ENCODE measurements at places on chromosomes 6 and 20. TPM values are rescaled to one million over a fixed set of nuclear protein-coding genes. Genes with fewer than 3 reads are reported as not detected.

DNA sequence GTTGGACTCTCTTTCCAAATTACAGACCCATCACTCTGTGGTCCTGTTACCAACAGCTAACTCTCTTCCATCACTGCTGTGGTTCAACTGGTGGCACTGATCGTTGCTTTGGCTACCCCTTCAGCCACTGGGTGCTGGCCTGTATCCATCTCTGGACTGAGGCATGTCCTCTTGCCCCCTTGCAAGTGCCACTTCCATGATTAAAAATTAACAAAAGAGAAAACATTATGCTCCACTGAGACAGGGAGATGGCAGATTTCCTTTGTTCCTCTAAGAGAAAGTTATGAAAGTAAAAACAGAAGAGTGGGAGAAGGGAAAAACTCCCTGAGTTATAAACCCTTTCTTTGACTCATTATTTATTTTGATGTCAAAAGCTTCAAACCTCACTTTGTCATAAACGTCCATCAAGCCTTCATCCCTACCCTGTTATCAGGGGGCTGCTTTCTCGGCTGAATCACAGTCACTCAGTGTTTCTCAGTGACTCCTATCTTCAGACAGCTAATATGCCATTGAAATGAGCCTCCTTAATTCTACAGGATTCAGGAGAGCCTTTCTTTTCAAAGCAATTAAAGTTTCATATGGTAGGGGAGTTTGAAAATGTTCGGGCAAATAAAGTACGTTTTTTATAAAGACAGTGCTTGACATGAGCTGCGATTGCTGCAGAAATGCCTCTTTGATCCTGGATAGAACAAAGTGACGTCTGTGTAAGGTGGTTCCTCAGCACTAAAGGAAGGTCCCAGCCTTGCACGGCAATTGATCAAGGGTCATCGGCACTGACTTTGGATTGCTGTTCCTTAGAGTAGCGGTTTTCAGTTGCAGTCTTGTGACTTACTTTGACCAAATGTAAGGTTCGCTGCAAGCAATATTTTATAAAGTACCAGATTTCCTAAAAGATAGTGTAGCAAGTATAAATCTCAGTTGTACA is 49.9 kb upstream of the PBOV1 start:
- no peaks in the 10 kb centered on the region for H3K36me3 ChIP-seq
- no peaks in the 10 kb centered on the region for H3K27me3 ChIP-seq
- no peak overlapping the region for H3K4me3 ChIP-seq
- H3K4me1 ChIP-seq = no peaks in the 10 kb centered on the region
- no peak overlapping the region for H3K27ac ChIP-seq
- no peak for DNase-seq

DNA sequence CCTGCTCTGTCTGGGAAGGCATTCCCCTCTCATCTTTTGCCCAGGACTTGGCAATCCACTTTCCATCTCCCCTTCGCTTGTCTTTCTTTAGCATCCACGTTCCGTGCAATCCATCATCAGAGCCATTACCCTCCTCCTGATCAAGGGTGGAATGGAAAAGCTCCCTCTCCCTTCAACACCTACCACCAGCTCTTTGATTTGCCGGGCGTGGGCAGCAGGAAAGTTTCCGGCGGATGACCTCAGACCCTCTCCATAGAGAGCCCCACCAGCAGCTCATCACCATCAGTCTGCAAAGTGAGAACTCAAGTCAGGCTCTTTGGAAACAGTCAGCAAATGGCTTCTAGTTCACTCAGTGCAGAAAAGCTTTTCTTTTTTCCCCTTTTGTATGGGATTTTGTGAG is 76.2 kb downstream of the TSHZ2 start:
- peaks cover 34% of the 10 kb centered on the region for H3K27me3 ChIP-seq
- H3K27ac ChIP-seq = no peak overlapping the region
- no peaks in the 10 kb centered on the region for H3K36me3 ChIP-seq

DNA sequence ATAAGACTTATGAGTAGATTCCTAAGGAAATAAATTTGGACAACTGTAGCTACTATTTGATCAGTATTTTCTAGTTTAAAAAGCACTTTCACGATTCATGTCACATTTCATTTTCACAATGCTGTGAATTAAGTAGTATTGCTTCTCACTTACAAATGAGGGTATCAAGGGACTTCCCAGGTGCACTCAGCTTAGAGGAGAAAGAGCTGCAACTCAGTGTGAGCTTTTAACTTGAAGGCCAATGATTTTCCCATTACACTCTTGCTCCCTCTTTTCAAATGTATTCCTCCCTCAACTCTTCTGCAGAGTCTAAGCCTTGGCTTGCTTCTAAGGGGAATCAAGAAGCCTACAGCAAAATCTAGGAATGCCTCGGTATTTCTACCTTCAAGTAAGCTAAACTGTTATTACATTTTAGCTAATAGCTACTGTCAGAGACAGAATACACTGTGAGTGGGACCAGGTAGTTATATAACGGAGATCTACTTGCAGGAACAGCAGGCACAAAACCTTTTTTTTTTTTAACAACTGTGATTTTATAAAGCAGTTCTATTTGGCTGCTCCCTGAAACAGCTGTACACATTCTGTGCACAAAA is 339.0 kb downstream of the SYNE1 start:
- H3K4me1 ChIP-seq = peaks cover 8% of the 10 kb centered on the region
- no peak overlapping the region for H3K27ac ChIP-seq
- no peak for DNase-seq
- H3K36me3 ChIP-seq = no peaks in the 10 kb centered on the region

- DNase-seq = peak; percentile 55
- H3K36me3 ChIP-seq = no peaks in the 10 kb centered on the region
- no peaks in the 10 kb centered on the region for H3K27me3 ChIP-seq
- peaks cover 22% of the 10 kb centered on the region for H3K4me1 ChIP-seq
Measured at GRCh38 chr6:53466257-53466656, 78.6 kb downstream of the GCLC start.

GRCh38 chr6:85047818-85048217 is 283.4 kb upstream of the TBX18 start:
- H3K27ac ChIP-seq = no peak overlapping the region
- no peak overlapping the region for H3K4me3 ChIP-seq
- peaks cover 4% of the 10 kb centered on the region for H3K27me3 ChIP-seq
- DNase-seq = peak; percentile 9
- H3K4me1 ChIP-seq = peaks cover 5% of the 10 kb centered on the region

DNA sequence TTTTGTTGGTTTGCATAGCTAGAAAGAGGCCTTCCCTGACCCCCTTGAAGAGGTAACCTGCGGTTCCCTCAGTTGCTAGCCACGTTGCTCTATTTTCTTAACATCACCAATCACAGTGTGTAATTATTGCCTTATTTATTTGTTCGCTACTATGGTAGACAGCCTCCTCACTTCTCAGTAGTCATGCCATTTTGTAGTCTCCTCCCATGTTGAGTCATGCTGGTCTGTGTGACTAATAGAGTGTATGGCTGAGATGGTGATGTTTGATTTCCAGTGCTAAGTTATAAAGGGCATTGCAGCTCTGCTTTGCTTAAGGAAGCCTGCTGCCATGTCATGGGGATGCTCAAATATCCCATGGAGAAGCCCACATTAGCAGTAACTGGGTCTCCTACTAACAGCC is 236.6 kb upstream of the CHD6 start:
- H3K36me3 ChIP-seq = no peaks in the 10 kb centered on the region
- no peak overlapping the region for H3K27ac ChIP-seq
- no peak overlapping the region for H3K4me3 ChIP-seq
- no peaks in the 10 kb centered on the region for H3K4me1 ChIP-seq
- peak; percentile 36 for DNase-seq
- no peaks in the 10 kb centered on the region for H3K27me3 ChIP-seq

GRCh38 chr6:116221911-116222310 is 32.0 kb downstream of the TSPYL4 start:
- no peaks in the 10 kb centered on the region for H3K4me1 ChIP-seq
- no peaks in the 10 kb centered on the region for H3K36me3 ChIP-seq
- no peak for DNase-seq
- H3K4me3 ChIP-seq = no peak overlapping the region
- H3K27ac ChIP-seq = no peak overlapping the region
- H3K27me3 ChIP-seq = no peaks in the 10 kb centered on the region

DNA sequence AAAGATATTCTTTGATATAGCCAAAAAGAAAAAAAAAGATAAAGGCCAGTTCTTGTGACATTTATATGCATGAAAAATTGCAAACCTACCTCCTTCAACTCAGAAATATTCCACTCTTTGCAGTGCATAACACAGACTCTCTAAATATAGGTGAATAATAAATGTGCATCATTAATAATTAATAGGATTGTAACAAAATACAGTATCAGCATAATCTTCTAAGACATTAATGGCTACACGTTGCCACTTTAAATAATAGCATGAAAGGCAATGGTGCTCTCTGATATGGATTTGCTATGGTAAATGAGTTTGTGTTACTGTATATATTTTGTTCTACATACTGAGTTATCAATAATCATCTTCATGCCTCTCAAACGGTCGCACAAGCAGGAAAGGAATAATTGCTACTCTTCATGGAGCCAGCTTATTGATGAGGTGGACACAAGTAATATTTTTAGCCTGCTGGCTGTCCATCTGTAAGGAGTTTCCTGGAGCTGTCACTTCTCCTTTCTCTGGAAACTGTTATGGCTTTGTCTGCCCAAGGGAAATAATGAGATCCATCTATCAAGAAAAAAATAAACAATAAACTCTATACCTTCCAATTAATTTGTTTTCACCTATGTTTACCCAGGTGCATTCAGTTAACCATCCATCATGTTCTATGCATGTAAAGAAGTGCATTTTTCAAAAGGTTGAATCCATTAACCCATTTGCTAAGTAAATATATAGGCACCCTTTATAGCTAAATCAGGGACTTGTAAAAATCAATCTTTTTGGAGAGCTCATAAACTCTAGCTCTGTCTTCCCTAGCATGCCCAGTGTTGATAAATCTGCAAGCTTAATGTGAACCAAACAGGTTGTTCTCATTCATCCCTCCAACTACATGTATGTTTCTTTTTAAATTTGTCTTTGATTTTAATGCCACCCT is 253.0 kb downstream of the NKAIN2 start:
- no peak for DNase-seq
- no peaks in the 10 kb centered on the region for H3K4me1 ChIP-seq
- H3K27me3 ChIP-seq = no peaks in the 10 kb centered on the region

DNA sequence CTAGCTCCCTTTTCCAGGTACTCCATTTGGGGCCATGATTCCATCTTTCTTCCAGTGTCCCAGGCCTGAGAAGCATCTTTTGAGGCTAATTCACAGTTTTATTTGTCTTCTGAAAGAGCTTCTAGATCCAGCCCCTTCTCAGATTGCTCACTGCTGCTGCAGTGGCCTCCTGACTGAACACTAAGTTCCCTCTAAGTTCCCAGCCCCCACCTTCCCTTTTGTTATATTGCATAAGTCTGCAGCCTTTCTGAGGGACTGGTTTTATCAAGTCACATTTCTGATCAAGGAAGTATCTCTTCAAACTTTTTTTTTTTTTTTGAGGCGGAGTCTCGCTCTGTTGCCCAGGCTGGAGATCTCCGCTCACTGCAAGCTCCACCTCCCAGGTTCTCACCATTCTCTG is 10.7 kb downstream of the MAPRE1 start:
- no peaks in the 10 kb centered on the region for H3K27me3 ChIP-seq
- H3K4me3 ChIP-seq = no peak overlapping the region
- peaks cover 72% of the 10 kb centered on the region for H3K36me3 ChIP-seq
- H3K27ac ChIP-seq = no peak overlapping the region

- H3K27ac ChIP-seq = no peak overlapping the region
- DNase-seq = peak; percentile 31
- H3K4me1 ChIP-seq = no peaks in the 10 kb centered on the region
- no peak overlapping the region for H3K4me3 ChIP-seq
- H3K27me3 ChIP-seq = no peaks in the 10 kb centered on the region
Measured at GRCh38 chr6:159852877-159853276, 37.9 kb upstream of the MAS1 start.

DNA sequence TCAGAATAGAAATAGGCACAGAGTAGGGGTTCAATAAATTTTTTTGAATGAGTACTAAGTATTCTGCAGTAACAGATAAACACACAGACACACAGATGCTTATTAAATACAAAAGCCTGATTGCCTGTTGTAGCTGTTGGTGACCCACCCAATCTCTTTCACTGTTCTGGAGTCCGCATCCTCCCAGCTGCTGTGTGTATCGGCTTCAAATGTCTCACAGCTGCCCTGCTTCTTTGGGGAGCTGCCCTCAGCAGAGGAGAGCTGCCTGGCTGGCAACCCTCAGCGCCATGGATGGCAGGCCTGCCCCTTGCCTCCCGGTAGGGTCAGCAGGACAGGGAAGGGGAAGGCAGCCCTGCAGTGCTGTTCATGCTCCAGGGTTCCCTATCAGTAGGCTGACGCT is 85.9 kb upstream of the PRND start:
- no peaks in the 10 kb centered on the region for H3K27me3 ChIP-seq
- peaks cover 12% of the 10 kb centered on the region for H3K4me1 ChIP-seq
- no peak for DNase-seq
- H3K4me3 ChIP-seq = no peak overlapping the region

GRCh38 chr6:16355699-16356446 is 117.5 kb downstream of the GMPR start:
- peak; percentile 77 for DNase-seq
- H3K4me1 ChIP-seq = peaks cover 21% of the 10 kb centered on the region
- no peaks in the 10 kb centered on the region for H3K36me3 ChIP-seq
- no peaks in the 10 kb centered on the region for H3K27me3 ChIP-seq
- peak overlapping the region; percentile 14 for H3K27ac ChIP-seq

DNA sequence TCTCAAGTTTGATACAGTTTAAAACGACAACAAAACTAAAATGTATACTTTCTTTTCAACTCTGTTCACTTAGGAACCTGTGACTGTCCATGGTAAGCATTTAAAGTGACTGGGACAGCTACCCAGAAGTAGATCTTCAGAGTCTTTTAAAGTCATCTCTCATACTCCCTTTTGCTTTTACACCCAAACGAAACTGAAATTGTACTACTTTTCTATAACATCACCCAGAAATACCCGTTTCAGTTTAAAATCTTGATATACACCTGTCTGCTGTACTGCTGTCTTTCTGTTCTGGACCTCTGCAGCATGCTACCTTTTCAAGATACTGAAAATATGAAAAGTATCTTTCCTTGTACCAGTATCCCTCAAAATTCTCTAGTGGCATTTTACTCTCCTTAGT is 170.4 kb upstream of the THEMIS start:
- DNase-seq = no peak
- no peaks in the 10 kb centered on the region for H3K27me3 ChIP-seq
- H3K27ac ChIP-seq = no peak overlapping the region
- no peak overlapping the region for H3K4me3 ChIP-seq
- no peaks in the 10 kb centered on the region for H3K36me3 ChIP-seq

DNA sequence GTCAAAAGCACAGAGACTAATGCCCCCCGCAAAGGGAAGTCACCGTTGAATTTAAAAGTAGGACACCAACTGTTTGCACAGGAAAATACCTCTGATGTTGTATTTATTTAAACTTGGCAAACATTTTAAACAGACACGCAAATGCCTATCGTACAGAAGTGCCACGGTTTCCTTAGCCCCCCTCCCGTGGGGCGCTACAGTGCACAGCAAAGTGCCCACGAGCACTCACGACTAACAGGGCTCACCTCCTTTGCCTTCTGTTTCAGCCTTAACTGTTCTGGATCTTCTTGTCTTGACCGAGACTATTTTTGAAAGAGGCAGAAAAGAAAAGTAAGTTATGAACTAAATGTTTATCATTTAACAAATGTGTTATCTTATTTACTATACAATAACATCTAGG is 67.8 kb downstream of the TAF4 start:
- no peak overlapping the region for H3K27ac ChIP-seq

HDGFL1 gene
- total RNA-seq = not detected

PRIM2 gene
- total RNA-seq = 26.1 TPM

OR10C1 gene
- not detected for total RNA-seq

KIAA1755 gene
- total RNA-seq = 0.44 TPM

SLC22A7 gene
- total RNA-seq = not detected

FRK gene
- total RNA-seq = 0.46 TPM

TGM3 gene
- not detected for total RNA-seq

RNF39 gene
- 4.2 TPM for total RNA-seq

NT5E gene
- 15.8 TPM for total RNA-seq
